ENCODE measurements at places on chromosomes 2 and 18.

DNA sequence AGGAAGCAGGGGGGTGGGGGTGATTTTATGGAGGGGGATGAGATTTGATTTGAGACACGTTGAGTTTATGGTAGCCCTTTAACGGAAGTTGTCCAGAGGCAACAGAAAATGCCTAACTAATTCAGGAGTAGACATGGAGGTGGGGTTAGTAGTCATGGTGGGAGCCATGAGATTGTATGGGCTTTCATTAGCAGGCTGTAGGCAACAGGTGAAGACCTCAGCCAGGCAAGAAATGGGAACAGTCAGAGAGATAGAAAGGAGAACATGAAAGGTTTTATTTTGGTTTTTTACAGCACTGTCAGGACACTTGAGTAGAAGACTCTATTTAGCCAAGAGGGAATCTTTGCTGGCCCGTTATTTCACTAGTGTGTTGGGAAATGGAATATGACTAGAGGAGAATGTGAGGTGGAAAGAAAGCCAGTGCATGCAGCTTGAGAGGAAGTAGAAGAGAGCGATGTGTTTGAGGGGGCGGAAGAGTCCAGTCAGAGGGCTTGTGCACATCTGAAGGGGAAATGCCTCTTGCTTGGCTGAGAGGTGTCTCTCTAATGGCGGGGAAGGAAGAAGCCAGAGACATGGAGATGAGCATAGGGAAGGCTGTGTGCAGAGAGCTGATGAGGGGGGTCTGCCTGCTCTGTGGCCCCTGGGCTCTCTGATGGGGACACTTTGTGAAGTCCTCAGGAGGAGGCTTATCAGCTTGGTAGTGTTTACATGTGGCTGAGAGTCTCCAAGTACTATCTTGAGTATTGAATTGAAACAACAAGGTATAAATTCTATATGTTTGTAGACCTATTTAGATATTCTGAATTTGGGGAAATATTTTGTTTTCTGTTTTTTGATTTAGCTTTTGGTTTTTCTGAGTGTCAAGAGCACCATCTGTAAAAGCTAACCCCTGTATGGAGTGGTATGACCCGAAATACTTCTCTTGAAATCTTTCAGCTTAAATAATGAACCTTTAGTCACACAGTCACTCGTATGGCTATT, 66.9 kb upstream of the ITM2C start:
- no peak for DNase-seq

GRCh38 chr18:76656925-76657827, 162.1 kb upstream of the ZNF516 start:
- no peak for DNase-seq

GRCh38 chr2:232229911-232230310, 148.6 kb upstream of the ALPP start:
- no peak for DNase-seq

DNA sequence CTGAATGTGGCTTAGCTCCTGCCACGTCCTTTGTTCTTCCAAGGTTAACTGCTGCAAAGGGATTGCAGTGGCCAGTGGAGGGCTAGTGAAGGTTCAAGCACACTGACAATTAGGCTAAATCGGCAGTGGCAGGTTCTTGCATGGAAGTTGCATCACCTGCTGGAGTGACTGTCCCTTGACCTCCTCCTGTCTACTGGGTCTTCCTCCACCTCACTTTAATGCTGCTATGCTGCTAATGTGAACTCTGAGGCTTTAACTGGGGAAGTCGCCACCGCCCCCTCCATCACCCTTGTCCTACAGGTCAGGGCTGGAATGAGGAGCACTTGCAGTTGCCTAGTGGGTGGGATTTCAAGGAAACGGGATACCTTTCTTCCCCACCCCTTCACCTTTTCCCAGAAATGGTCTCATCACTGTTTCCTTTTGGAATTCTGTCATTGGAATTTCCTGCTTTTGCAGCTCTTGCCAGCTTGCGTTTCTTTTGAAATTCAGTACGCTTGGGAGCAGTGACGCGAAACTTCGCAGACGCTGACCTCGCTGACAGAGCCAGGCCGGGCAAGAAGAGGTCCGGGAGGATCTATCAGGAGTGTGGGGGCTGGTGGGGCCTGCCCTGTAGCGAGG, 150.3 kb downstream of the SH3RF3 start:
- DNase-seq: no peak

- DNase-seq: no peak
Measured at GRCh38 chr2:85255456-85255812, 72.4 kb downstream of the TGOLN2 start.

DNA sequence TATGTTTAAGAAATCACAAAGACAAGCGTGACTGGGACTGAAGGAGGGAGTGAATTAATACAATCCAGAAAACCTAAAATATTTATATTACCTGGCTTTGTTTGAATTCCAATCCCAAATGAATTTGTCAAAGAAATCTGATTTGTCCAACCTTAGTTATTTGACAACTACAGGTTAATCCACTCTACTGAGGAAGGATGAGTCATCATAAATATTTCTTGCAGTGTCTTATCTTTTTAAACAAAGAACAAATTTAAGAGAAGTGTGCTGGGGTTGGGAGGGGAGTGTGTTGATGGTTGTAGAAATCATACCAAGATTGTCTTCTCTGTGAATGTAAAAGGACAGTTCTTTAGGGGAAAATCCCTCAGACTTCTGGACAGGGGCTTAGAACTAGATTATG, 1106.3 kb upstream of the SLC39A10 start:
- no peak for DNase-seq

- DNase-seq: no peak
Measured at GRCh38 chr2:226467221-226467620, 332.4 kb downstream of the IRS1 start.

DNA sequence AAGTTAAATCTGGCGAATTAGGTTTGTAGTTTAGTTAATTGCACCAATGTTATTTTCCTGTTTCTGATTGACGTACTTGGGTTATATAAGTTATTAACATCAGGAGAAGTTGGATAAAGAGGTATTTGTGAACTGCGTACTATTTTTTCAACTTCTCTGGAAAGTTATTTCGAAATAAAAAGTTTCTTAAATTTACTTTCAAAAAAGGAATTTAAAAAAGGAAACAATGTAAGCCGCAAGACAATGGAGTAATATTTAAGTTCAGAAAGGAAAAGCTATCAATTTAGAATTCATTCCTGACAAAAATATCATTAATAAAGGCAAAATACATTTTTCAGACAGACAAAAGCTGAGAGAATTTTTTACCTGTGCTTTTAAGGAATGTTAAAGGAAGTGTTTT, 47.7 kb downstream of the RAB10 start:
- no peak for DNase-seq

DNA sequence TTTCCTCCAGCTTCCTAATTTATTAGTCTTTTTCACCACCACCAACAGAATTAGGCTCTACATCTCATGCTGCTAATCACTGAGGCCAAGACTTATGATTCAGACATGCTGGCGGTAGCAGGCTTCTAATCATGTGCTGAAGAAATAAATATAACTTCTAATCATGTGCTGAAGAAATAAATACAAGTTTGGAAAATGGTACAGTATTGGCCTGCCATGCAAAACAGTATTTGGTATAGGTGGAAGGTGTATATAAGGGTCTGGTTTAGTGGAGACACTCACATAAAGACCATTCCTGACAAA, 240.7 kb downstream of the TGIF1 start:
- no peak for DNase-seq

- DNase-seq: no peak
Measured at GRCh38 chr18:48843162-48843561, 107.6 kb downstream of the SMAD7 start.

GRCh38 chr2:188610827-188611226, 319.2 kb downstream of the GULP1 start:
- DNase-seq: no peak

GRCh38 chr18:61129001-61129400, 204.2 kb upstream of the CDH20 start:
- no peak for DNase-seq

GRCh38 chr2:204228169-204228886, 291.8 kb downstream of the ICOS start:
- no peak for DNase-seq

DNA sequence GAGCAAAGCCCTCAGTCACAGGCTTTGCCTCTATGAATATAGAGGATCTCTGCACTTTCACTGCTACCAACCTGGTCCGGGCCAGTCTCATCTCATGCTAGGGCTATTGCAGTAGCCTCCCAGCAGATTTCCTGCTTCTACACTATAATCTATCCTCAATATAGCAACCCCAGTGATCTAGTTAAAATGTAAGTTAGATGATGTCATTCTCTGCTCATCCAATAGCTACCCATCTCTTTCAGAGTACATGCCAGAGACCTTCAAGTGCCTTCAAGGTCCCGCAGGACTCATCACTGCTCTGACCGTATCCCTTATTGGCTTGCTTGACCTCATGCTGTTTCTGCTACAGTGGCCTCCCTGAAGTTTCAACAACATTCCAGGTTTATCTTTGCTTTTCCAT, 186.3 kb downstream of the LOXHD1 start:
- DNase-seq: no peak

GRCh38 chr2:62099523-62100175, 96.3 kb upstream of the B3GNT2 start:
- DNase-seq: no peak

DNA sequence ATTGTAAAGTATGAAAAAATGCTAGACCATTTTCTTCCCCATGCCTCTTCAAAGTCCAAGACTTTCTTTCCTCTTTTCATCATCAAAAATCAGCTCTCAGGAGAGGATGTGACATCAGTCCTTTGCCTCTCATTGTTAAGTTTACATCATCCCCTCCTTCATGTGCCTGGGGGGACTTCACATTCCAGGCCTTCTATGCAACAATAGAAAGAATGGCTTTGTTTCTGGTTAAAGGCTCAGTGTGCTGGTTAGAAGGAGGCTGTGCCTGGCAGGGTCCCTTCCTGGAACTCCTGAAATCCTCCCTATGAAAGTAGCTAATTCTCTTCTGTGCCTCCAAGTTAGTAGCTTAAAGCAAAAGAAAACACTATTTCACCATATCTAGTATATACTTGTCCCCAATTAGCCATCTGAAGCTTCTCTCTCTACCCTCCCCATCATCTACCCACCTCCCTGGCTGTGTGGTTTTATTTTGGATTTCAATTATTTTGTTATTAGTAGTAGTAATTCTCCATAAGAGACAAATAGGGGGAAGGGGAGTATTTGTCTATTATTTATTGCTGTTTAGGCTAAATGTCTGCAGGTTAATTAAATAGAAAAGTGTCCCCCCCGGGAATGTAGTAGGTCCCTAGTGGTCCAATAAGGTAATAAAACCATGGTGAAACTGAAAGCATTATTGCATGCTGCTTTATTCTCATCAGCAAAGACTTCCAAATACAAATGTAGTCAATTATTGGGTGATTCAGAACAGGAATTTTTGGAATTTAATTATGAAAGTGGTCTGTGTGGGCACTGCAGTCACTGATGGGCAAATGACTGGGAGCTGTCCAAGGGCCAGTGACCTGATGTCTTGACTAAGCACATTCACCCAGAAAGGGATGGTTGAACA, 69.0 kb downstream of the CPO start:
- no peak for DNase-seq

- no peak for DNase-seq
Measured at GRCh38 chr2:2832657-2833056, 501.6 kb upstream of the MYT1L start.

- DNase-seq: no peak
Measured at GRCh38 chr2:42537493-42537892, 30.9 kb upstream of the MTA3 start.
